ENCODE measurements at places on chromosomes 13 and 19.

GRCh38 chr13:25922376-25922775 lies 129.4 kb downstream of the SHISA2 start:
- DNase-seq, result no peak

- no peak for DNase-seq
These were observed 490 bp downstream of the ITPKC start for GRCh38 chr19:40717325-40717879.

DNA sequence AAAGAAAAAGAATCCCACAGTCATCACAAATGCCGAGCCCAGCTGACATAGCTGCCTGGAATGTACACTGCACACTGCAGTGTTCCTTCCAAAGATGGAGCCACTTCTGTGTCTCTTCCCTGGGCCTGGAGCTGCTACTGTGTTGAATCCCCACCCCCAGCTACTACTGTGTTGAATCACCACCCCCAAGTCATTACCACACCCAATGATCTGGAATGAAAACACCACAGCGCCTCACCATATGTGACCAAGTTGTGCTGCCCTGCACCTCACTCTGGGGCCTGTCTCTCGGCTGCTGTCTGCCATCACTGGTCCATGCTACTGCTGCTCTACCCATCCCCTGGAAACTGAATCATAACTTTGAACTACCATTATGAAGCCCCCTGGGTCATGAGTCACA lies 861.2 kb downstream of the UQCRFS1 start:
- no peak for DNase-seq

- DNase-seq, result no peak
These were observed 17.9 kb upstream of the SHFL start for GRCh38 chr19:10068205-10068604.

GRCh38 chr13:37647031-37647650 lies 48.6 kb upstream of the POSTN start:
- DNase-seq, result no peak

- DNase-seq, result no peak
These were observed 53.9 kb downstream of the RXFP2 start for GRCh38 chr13:31793246-31793645.

DNA sequence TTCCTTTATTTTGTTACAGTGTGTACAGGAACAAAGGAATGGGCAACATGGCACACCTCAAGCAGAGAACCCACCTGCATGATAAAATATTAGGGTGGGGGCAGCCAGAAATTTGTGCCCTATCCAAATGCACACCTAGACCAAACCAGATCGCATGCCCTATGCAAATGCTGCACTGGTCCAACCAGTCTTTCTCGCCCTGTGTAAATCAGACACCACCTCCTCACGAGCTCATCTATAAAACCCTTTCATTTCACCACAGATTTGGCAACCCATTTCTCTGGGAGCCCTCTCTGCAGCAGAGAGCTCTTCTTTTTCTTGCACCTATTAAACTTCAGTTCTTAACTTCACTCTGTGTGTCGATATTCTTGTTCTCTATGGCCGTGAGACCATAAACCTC lies 1559.2 kb downstream of the SLITRK1 start:
- DNase-seq, result no peak

DNA sequence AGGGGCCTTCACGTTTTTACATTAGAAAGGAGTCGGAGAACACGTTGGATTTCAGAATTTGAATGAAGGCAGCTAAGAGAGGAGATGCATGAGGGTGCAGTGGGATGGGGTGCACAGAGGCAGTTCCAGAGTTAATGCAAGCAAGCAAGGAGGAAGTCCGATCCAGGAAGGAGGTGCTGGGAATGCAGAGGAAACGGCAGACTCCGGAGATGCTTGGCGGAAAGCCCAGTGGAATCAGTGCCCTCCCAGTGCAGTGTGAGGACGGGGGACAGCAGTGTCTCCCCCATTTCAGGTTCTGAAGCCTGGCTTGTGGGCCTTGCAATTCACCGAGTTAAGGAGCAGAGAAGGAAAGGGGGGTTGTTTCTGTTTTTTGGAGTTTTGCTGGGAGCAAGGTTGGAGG lies 100.4 kb downstream of the COL4A2 start:
- no peak for DNase-seq
